Stimulated activated CD8-positive, alpha-beta memory T cell treated with anti-CD3 and anti-CD28 coated beads, Interleukin-7, amount 100 ng/mL, for 1 hour (primary cell): ENCODE measurements at places on chromosomes 5 and 9.

- no peak for DNase-seq
These were observed 3.0 kb downstream of the PCDH1 start for GRCh38 chr5:141875022-141875740.

- DNase-seq: no peak
These were observed 2.2 kb downstream of the DNAJB5 start for GRCh38 chr9:34991607-34992375.

DNA sequence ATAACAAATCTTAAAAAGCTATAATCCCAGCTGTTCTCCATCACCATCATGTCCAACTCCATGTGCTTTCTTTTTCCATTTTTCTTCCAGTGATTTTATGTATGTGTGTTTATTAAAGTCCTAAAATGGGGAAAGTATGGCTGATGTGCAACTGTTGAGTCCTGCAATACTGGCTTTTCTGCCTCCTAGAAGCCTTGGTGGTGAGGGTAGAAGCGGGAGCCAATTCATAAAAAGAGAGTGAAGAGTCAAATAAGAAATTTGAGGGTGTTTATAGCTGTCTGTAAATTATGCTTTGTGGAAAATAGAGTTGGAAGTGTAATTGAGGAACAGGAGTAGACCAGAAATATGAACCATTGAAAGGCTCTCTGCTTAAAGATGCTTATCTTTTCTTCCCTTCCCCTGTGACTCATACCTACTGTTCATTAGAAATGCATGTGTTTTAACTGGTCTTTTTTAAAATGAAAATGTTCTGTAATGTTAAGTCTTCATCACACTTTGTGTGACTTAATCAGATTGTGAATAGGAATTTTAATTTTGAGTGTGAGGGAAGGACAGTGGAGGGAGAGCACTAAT is 80.1 kb downstream of the ZCCHC7 start:
- DNase-seq: no peak

GRCh38 chr5:126808521-126808988 is 31.6 kb downstream of the LMNB1 start:
- no peak for DNase-seq

- DNase-seq: no peak
These were observed 87.3 kb upstream of the GNAQ start for GRCh38 chr9:78118742-78119473.

DNA sequence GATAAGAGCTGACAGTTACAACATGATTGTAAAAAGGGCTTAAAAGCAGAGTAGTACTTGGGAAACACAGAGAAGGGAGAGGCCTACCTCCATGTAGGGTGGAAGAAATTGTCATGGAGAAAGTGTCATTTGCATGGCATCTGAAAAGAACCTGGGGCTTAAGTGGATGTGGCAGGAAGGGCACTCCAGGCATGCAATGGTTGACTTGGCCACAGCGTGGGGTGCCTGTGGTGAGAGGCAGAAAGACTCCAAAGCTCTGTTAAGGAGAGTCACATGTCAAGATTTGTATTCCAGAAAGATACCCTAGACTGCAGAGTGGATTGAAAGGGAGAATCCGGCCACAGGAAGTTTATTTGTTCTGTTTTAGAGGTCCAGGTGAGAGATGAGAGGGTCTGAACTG is 2.4 kb downstream of the POLR3G start:
- DNase-seq: no peak

- DNase-seq: no peak
These were observed 16.8 kb downstream of the AKNA start for GRCh38 chr9:114370968-114371320.

DNA sequence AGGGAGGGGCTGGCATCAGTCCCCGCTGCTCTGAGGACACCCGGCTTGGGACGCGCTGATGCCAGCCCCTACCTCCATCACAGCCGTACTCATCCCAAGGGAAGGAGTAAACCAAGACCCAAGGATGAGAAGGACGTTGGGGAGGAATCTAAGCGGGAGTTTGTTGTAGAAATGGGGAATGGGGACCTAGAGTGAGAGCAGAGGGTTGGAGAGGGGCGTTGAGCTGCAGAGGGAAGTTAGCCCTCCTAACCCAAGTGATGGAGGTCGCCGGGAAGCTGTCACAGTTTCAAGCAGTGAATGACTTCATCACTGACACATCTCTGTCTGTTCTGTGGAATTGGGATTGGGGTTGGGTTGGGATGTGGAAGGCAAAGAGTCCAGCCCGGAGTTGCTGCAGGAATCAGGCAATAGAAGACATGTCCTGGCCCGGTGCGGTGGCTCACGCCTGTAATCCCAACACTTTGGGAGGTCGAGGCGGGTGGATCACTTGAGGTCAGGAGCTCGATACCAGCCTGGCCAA is 759 bp upstream of the SUSD1 start:
- no peak for DNase-seq

DNA sequence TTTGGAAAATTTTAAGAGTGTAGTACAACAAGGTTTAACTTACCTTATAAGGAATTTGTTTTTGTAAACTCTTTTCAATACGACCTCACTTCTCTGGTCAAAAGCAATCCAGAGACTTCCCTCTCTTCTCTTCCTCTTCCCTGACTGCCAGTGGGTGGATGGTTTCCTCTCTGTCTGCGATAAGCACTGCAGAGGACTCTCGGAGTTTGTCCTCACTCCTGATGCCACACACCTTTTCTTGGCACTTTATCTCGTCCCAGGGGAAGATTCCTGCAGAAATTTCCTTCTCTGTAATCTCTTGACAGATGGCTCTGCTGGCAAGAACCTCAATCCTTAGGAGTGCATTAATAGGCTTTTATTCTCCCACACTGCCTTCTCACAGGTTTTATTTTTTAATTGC is 641.6 kb downstream of the NR2F1-AS1 start:
- DNase-seq: no peak

DNA sequence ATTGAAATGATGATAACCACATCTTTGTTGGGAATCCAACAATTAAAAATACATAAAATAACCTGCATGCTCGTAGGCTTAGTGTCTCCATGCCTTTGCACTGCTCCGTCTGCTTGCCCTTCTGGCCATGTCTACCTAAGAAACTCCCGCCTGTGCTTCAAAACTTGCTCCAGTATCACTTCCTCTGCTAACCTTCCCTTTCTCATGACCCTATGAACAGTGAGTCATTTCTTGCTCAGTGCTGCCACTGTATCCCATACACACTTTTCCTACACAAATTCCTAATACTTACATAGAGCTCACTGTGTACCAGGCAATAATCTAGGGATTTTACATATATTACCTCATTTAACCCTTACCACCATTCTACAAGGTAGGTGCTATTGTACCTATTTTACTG is 33.5 kb downstream of the TMEM245 start:
- no peak for DNase-seq

DNA sequence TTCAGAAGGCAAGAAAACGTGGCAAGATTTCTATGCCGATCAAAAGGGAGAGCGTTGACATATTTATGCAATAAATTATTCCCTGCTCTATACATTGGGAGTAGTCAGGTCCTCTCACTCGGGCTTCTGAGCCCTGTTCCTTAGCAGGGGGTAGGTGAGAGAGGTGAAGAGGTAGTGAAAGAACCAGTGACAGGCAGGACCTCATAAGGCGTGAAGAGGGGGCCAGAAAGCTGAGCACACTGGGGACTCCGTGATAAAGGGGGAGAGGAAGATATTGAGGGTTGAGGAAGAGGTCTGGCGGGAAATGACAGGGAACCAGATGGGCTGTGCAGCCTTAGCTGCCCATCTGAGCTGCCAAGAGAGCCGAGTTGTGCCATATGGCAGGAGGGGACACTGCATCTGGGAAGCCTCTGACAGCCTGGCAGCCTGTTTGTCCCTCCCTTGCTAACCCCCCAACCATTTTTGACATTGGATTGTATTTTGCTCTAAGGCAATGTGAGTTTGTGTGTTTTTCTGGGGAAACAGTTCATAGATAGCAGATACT is 782 bp upstream of the CDC20B start:
- DNase-seq: no peak

- no peak for DNase-seq
These were observed 4.5 kb downstream of the GLDC start for GRCh38 chr9:6641056-6641455.

GRCh38 chr9:92242260-92243136 is 51.0 kb downstream of the IARS1 start:
- DNase-seq: no peak

GRCh38 chr5:62167561-62168057 is 138.4 kb upstream of the KIF2A start:
- DNase-seq: no peak
